ENCODE measurements at places on chromosomes 12 and 14.

GRCh38 chr12:73906757-73907156, 630.9 kb upstream of the ATXN7L3B start:
- DNase-seq: no peak

- DNase-seq: no peak
Observed at GRCh38 chr14:27881646-27882045, 884.9 kb upstream of the FOXG1 start.

DNA sequence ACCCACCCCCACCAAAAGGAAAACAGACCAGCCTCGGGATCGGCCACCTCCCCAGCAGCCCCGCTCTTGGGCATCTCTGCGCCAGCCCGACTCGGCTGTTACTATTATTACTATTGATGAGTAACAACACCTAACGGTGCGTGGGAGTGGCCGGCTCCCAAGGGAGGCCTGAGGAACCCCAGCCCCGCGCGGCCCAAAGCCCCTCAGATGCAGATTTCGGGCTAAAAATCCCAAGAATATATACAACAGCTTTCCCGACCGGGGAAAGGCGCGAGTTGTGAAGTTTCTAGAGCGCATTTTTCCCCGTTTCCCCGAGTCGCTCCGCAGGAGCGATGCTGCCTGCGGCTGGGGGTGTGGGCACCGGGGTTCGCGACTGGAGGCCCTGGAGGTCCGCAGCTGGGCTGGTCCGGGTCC, 565 bp downstream of the NT5DC3 start:
- DNase-seq: no peak

DNA sequence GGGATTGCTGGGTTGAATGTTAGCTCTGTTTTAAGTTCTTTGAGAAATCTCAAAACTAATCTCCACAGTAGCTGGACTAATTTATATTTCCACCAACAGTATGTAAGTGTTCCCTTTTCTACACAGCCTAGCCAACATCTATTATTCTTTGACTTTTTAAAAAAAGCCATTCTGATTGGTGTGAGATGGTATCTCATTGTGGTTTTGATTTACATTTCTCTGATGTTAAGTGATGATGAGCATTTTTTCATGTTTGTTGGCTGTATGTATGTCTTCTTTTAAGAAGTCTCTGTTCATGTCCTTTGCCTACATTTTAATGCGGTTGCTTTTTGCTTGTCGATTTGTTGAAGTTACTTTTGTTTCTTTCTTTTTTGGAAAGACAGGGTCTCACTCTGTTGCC, 301.1 kb upstream of the OR4E1 start:
- DNase-seq: no peak

DNA sequence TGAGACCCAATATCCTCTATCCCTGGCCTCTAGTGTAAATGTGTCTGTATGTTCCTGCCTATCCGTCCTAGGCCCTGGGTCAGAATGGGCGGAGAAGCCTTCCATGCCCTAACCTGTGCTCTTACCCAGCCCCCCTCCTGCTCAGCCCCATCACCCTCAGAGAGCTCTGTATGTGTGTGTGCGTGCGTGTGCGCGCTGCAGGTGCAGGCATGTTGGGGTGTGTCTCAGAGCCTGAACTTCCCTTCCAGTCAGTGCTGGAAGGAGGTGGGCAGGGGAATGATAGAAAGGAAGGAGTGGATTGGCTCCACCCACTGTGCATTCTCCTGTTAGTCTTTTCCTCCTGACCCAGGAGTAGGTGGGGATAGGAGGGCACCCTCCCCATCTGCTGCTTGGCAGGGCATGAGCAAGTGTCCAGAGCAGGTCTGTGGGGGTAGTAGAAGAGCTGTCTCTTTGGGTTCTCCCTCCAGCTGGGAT, 7.2 kb downstream of the NAB2 start:
- DNase-seq: no peak

DNA sequence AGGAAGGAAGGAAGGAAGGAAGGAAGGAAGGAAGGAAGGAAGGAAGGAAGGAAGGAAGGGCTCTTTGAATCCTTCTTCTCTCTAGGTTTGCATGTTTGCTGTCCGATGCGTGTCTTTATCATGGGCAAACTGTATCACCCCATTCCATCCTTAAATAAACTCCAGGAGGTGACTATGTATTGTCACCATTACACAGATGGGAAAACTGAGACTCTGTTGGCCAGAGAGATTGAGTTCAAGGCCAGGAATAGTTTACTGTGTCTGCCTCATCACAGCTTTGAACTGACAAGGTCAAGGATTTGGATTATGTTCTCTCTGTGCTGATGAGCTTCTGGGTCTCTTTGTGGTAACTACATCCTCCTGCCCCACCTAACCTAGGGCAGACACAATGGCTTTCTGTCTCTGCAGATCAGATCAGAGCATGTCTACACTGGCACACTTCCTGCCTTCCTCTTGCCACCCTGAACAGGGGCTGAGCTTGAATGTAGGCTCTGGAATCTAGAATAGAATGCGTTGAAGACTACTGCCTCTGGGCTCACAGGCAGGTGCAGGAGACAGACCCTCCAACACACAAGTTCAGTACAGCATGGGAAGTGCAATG, 78.9 kb upstream of the MAP1LC3B2 start:
- no peak for DNase-seq

DNA sequence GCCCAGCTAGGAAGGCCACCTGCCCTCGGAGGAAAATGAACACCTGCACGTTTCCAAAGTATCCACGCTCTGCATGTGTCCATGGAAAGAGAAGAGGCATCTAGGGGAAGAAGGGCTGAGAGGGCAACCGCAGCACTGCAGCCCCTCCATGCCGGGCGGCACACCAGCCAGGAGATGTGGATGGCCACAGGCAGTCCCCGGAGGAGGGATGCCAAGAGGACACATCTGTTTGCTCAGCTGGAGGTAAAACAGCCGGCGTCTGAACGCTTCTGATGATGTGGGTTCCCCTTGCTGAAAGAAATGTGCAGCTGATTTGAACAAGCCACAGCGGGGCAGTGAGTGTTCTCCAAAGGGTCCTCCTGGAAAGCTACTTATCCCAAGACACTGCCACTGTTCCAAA, 34.0 kb downstream of the CHGA start:
- no peak for DNase-seq

DNA sequence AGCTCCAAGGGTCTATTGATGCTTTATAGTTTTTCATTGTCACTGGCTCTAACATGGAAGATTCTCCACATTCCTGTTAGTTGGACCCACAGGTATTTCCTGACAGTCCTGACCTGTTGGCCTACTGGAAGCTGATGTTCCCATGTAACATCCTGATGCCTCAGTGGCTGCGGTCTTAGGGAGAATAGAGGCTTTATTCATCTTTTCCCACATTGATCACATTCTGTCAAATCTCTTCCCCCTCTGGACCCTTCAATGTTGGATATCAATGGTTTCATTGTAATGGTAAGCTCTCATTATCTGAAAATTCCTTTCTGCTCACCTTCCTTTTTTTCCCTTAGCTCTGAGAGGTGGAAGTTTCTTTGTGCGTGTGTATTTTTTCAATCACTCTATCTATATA, 280.9 kb upstream of the TBX3 start:
- no peak for DNase-seq

- no peak for DNase-seq
Observed at GRCh38 chr12:50515587-50515986, 10.8 kb downstream of the DIP2B start.

- DNase-seq: no peak
Observed at GRCh38 chr12:106975993-106976658, 10.8 kb downstream of the MTERF2 start.

- DNase-seq: no peak
Observed at GRCh38 chr12:8697120-8697475, 693 bp upstream of the RIMKLB start.

GRCh38 chr12:59833408-59833807, 237.6 kb downstream of the SLC16A7 start:
- no peak for DNase-seq

- no peak for DNase-seq
Observed at GRCh38 chr14:54935958-54936357, 33.3 kb upstream of the GCH1 start.

DNA sequence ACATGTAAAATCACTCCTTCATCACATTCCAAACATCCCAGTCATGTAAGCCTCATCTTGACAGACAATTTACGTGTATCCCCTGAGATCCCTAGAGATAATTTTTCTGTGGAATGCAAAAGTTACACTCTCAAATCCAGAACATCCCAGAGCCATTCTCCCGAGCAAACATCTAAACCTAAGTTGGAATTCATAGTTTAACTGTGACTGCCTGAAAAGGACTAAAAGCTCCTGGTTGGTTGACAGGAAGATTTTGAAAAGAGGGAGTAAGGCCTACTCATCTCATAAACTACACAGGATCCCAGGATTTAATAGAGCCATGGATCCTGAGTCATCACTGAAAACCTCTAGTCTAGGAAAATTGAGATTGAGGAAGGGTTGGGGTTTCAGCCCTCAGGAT, 123.6 kb downstream of the SCN8A start:
- no peak for DNase-seq

DNA sequence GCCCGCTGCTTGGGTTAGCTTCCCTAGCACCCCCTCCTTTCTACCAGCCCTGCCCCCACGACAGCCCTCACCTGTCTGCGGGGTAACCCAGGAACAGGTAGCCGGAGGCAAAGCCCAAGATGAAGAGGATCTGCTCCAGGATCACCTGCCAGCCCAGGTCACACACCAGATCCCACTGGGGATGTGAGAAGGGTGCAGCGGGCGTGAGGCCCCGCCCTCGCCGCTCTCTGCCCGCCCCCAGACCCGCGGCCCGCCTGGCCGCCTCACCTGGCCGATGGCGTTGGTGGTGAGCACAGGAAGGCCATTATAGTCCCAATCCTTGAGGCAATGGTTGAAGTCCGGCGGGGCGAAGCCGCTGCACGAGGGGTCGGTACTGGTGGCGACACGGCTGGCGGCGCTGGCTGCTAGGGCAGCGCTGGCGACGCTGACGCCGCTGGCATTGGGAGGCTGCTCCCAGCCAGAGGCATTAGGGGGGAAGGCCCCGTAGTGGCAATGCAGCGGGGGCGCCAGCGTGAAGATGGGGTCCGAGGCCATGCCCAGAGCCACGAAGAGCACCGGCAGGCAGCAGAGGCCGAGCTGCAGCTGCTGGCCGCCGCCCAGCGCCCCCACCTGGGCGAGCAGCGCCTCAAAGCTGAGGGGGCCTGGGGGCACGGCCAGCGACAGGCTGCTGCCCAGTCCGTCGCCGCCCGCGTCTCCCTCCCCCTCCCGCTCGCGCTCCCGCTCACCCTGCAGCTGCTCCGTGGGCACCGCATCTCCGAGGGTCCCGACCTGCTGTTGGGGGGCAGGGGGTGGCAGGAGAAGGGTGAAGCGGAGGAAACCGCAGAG, 794 bp downstream of the SLC22A17 start:
- no peak for DNase-seq

DNA sequence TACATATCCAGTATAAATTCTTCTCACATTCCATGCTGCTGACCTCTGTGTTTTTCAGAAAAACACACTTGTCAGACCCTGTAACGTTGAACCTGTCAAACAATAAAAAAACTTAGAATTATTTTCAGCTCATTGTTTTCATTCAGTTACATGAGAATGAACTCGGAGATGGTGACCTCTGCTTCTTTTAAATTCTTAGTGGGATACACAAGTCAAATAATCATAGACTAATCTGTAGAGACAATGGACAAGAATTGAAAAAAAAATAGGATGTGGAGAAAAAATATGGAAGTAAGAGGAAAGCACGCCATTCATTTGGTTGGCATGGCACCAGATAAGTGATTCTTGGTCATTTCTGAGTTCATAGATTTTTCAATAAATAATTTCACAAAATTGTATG, 7.2 kb downstream of the CD69 start:
- no peak for DNase-seq

DNA sequence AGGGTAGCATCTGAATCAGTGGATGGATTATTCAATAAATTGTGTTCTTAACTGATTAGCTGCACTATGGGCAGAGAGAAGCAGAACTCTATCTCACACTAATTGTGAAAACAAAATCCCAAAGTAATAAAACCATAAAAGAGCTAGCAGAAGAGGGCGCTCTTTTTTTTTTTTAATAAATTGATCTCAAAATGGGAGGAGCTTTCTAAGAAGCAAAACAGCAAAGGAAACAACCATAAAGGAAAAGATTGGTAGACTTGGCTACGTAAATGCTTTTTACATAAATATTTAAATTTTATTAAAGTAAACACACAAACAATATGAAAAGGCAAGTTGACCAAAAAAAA, 1.5 kb upstream of the TM7SF3 start:
- DNase-seq: no peak

DNA sequence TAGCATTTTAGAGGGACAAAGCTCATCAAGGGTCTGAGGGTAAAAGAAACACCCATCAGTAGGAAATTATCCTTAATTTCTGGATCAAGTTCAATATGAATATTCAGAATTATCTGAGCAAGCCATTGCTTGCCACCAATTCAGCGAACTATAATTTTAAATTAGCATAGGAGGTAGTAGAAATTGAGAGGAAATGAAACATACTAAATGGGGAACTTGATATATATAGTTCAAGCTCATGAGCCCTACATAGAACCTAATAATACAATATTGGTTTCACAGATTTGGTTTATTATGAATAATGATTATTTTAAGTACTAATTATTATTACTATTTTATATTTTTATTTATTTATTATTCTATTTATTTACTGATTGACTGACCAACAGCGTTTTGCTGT, 42.1 kb upstream of the GXYLT1 start:
- no peak for DNase-seq

DNA sequence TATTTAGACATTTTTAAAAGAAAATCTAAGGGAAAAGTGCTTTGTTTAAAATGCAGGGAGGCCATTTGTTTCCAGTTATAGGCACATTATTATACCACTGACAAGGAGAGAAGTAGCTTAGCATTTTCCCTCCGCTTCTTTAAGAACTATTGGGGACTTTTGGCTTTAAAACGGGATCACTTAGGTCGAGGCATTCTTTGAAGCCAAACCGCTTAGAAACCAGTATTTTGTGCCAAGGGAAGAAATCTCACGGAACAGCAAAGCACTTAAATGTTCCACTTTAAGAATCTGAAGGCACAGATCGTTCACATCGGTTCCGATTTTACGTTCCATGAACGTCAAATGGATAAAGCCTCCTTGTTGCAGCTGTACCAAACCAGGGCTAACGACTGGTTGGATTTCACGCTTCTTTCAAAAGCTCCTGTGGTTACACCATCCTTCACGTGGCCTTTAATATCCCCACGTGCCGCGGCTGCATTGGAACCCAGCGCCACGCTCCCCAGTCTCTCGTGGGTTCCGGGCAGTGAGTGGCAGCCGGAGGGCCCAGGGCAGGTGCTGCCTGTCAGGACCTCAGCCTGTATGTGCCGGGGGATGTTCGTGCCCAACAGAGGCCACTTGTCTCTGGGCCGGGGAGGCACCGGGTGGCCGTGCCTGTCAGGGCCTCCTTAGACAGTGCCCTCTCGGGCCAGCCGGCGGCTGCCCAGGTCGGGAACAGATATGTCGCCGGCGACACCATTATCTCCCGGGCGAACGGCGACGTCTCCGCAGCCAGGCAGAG, 195.4 kb downstream of the KIF26A start:
- no peak for DNase-seq

DNA sequence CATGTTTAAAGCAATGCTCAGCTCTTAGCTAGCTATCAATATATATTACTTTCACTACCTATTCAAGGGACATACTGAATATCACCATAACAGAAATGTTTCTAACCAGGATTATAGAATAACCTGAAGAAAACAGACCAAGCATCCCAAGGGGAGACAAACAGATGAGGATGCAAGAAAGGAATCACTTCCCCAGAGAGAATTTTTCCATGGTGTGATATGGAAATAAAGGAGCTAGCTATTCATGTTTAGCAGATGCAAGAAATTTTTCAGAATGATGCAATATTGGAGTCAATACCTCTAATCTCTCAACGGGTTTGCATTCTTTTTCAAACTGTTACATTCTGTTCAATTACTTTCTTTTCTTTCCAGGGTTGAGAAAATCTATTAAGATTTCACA, 538.9 kb upstream of the FLRT2 start:
- DNase-seq: no peak

GRCh38 chr12:2402073-2402579, 349.3 kb downstream of the CACNA1C start:
- no peak for DNase-seq

Data from HL-60 (cell line).